ENCODE measurements at places on chromosomes 11 and 22.

GRCh38 chr11:108994887-108995286 lies 330.0 kb downstream of the DDX10 start:
- no peak overlapping the region for H3K27ac ChIP-seq
- no peak for DNase-seq
- no peak overlapping the region for H3K4me3 ChIP-seq
- no peaks in the 10 kb centered on the region for H3K27me3 ChIP-seq
- no peaks in the 10 kb centered on the region for H3K36me3 ChIP-seq

GRCh38 chr11:111460856-111461255 lies 51.3 kb downstream of the BTG4 start:
- no peaks in the 10 kb centered on the region for H3K4me1 ChIP-seq
- H3K27ac ChIP-seq, result no peak overlapping the region
- no peaks in the 10 kb centered on the region for H3K36me3 ChIP-seq
- H3K4me3 ChIP-seq, result no peak overlapping the region
- H3K27me3 ChIP-seq, result no peaks in the 10 kb centered on the region
- DNase-seq, result no peak

- no peaks in the 10 kb centered on the region for H3K27me3 ChIP-seq
- H3K27ac ChIP-seq, result no peak overlapping the region
- no peaks in the 10 kb centered on the region for H3K4me1 ChIP-seq
- H3K4me3 ChIP-seq, result no peak overlapping the region
- H3K36me3 ChIP-seq, result no peaks in the 10 kb centered on the region
- no peak for DNase-seq
Observed at GRCh38 chr11:115145324-115145723, 358.9 kb downstream of the CADM1 start.

GRCh38 chr11:20584093-20584774 lies 15.2 kb upstream of the SLC6A5 start:
- no peaks in the 10 kb centered on the region for H3K4me1 ChIP-seq
- H3K4me3 ChIP-seq, result no peak overlapping the region
- no peak for DNase-seq
- no peaks in the 10 kb centered on the region for H3K36me3 ChIP-seq
- H3K27me3 ChIP-seq, result no peaks in the 10 kb centered on the region

DNA sequence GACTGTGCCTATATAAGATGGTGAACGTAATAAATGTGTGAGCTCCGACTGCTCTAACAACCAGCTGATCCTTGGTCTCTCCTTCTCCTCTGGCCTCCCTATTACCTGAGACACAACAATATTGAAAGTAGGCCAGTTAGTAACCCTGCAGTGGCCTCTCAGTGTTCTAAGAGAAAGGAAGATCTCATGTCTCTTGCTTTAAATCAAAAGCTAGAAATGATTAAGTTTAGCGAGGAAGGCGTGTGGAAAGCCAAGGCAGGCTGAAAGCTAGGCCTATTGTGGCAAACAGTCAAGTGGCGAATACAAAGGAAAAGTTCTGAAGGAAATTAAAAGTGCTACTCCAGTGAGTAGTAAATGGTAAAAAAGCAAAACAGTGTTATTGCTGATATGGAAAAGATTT lies 39.5 kb downstream of the HIPK3 start:
- no peak for DNase-seq
- no peaks in the 10 kb centered on the region for H3K4me1 ChIP-seq
- H3K36me3 ChIP-seq, result peaks cover 9% of the 10 kb centered on the region
- H3K27ac ChIP-seq, result no peak overlapping the region
- no peaks in the 10 kb centered on the region for H3K27me3 ChIP-seq
- H3K4me3 ChIP-seq, result no peak overlapping the region
